ENCODE measurements at places on chromosomes 2 and 18. TPM values are rescaled to one million over a fixed set of nuclear protein-coding genes. Genes with fewer than 3 reads are reported as not detected.

NEU4 gene
- total RNA-seq: 10.7 TPM

FNDC4 gene
- total RNA-seq: 1.9 TPM

ANKRD30B gene
- total RNA-seq: not detected

BCL2 gene
- 19.3 TPM for total RNA-seq

LYPD6 gene
- total RNA-seq: 0.11 TPM

MOGAT1 gene
- total RNA-seq: not detected

ACKR3 gene
- 14.7 TPM for total RNA-seq

CD28 gene
- 0.17 TPM for total RNA-seq

NEURL3 gene
- not detected for total RNA-seq

ICOS gene
- not detected for total RNA-seq

PAIP2B gene
- 14.0 TPM for total RNA-seq

MARCO gene
- total RNA-seq: 1.6 TPM

FAM237A gene
- not detected for total RNA-seq

KLHL30 gene
- total RNA-seq: 82.1 TPM

SLC20A1 gene
- total RNA-seq: 19.7 TPM

GALNT5 gene
- not detected for total RNA-seq

ONECUT2 gene
- 0.04 TPM for total RNA-seq

SOWAHC gene
- 1.1 TPM for total RNA-seq

REEP1 gene
- 7.9 TPM for total RNA-seq

NYAP2 gene
- 0.75 TPM for total RNA-seq

LONRF2 gene
- total RNA-seq: 7.6 TPM
